Naive thymus-derived CD8-positive, alpha-beta T cell (primary cell): ENCODE measurements at places on chromosomes 16 and 17.

- DNase-seq = no peak
Measured at GRCh38 chr16:86736502-86736901, 158.2 kb downstream of the FOXL1 start.

DNA sequence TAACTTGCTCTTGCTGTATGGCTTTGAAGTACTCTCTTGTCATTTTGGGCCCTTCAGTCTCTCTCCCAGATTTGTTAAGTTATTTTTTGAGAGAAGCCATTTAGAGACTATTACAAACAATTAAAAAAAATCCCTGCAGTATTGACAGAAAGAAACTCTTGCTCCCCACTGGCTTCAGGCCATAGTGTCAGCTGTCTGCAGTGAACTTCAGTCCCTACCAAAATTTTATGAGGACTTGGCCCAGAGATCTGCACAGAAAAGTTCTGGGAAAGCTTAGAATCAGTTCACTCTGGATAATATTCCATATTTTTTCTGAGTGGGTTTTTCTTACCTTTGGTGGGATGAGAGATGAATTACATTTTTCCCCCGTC lies 30.9 kb upstream of the SUPT4H1 start:
- DNase-seq = no peak

- DNase-seq = no peak
Measured at GRCh38 chr16:75085556-75085955, 31.0 kb downstream of the LDHD start.

- DNase-seq = no peak
Measured at GRCh38 chr16:51151961-51152663, 1.0 kb upstream of the SALL1 start.

DNA sequence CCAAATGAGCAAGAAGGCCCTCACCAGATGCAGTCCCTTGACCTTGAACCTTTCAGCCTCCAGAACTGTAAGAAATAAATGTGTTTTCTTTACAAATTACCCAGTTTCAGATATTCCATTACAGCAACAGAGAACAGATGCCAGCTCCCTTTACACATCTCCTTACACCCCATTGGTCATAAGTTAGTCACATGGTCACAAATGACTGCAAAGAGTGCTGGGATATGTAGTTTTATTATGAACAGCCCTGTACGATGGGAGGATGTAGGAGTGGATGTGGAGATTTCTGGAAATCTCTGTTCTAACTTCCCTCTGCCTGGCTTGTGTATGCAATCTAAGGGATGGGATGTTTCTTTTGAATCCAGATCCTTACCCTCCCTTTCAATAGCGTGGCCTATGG lies 13.3 kb upstream of the RPL38 start:
- no peak for DNase-seq

DNA sequence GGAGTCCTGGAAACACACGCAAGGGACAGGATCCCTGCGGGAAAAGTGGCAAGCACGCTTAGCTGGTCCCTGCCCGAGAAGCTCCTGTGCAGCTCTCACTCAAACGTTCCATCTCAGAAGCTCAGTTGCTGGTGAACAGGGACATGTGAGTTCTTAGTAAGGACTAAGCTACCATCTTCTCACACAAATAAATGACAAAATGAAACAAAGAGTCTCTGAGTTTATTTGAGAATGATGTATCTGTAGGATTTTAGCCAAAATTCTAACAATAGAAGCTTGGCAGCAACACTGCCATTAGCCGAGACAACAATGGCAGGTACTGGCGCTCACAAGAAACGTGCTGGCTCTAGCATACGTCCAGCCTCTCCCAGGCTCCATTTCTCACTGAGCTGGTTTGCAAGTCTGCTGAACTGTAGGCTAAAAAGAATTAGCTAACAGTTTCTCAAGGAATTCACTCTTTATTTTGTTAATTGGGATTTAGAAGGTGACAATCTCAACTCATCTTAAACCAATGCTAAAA lies 90.2 kb downstream of the VPS53 start:
- DNase-seq = no peak

GRCh38 chr17:55301521-55302406 lies 37.0 kb downstream of the HLF start:
- DNase-seq = no peak

GRCh38 chr16:84018710-84019109 lies 23.9 kb downstream of the SLC38A8 start:
- DNase-seq = no peak

DNA sequence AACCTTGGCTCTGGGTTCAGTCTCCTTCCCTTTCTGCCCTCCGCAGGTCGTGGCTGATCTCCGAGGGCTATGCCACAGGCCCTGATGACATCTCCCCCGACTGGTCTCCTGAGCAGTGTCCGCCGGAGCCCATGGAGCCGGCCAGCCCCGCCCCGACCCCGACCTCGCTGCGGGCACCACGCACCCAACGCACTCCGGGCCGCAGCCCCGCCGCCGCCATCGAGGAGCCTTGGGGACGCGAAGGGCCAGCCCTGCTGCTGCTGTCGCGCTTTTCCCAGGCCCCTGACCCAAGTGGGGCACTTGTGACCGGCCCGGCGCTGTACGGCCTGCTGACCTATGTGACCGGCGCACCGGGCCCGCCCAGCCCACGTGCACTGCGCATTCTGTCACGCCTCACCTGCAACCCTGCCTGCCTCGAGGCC lies 5.1 kb downstream of the ARMC5 start:
- no peak for DNase-seq

GRCh38 chr17:56675876-56676660 lies 82.6 kb downstream of the NOG start:
- no peak for DNase-seq

GRCh38 chr16:86545954-86546637 lies 8.9 kb downstream of the MTHFSD start:
- DNase-seq = no peak

- DNase-seq = no peak
Measured at GRCh38 chr17:72984145-72984925, 108.2 kb downstream of the SLC39A11 start.

DNA sequence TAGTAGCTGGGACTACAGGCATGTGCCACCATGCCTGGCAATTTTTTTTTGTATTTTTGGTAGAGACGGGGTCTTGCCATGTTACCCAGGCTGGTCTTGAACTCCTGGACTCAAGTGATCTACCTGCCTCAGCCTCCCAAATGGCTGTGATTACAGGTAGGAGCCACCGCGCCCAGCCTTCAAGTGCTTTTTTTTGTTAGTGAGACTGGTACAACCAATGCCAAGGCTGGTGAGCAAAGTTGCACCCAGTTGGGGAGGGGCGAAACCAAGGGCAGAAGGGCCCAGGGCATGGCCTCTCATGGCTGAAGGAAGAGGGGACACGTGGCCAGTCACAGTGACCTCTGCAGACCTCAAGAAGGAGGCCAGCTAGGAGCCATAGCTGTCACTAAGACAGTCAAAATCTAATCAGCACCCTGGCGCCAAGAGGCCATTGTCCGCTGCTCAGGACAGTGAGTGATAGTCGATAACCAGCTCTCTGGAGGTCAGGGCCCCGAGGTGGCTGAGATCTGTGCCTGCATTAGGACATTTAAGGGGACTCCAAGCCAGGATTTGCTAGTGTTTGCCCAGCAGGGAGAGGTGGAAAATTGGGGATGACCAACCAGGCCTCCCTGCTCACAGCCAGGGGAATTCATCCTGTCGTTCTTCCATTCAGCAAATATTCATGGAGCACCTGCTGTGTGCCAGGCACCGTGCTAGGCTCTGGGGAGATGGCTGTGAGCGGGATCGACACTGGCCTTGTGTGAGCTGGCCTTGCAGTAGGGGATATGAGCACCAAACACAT lies 10.2 kb downstream of the IL4R start:
- no peak for DNase-seq

- no peak for DNase-seq
Measured at GRCh38 chr17:48854774-48855476, 24.1 kb downstream of the CALCOCO2 start.

GRCh38 chr17:38608648-38609047 lies 2.9 kb upstream of the SRCIN1 start:
- no peak for DNase-seq

GRCh38 chr16:70678121-70678897 lies 7.5 kb downstream of the MTSS2 start:
- DNase-seq = no peak

- DNase-seq = no peak
Measured at GRCh38 chr16:17342031-17342430, 128.7 kb downstream of the XYLT1 start.

DNA sequence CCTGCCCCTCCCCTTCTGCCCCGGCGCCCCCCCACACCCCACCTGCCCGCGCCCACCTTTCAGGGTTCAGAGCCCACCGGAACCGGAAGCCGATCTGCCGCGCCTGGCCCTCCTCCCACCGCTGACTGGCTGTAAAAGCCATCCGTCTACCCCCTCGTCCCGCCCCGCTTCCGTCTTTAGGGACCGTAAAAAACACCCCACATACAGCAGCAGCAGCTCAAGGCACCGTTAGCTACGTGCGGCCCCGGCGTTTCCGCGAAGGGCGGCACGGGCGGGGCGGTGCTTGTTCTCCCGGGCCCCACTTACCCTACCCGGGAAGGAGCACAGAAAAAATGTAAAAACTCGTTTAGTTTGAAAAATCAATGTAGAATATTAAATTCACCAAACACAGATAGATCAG lies at the start of gene MRPL28:
TSS of gene MRPL28 (minus strand) at position 96 of the 400 bp plus-strand sequence. CDS start 320 bp downstream, outside the sequence.
- DNase-seq = peak; percentile 93

- DNase-seq = no peak
Measured at GRCh38 chr17:47914306-47914948, 18.4 kb downstream of the SP2 start.

DNA sequence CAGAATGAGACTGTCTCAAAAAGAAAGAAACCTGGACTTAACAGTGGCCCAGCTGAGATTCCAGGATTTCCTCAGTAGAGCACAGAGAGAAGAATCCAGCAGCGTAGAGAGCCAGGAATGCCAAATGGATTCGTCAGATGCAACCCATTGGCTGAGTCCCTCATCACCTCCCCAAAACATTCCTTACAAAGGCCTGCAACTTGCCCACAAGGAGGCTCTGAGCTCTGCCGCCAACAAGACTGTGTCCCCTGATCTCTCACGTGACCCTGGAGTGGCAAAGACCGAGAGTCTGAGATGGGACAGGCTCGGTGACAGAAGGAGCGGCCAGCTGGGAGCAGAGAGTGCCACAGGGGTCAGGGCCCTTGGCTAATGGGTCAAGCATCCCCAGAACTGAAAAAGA lies 6.9 kb upstream of the CHMP6 start:
- DNase-seq = no peak

DNA sequence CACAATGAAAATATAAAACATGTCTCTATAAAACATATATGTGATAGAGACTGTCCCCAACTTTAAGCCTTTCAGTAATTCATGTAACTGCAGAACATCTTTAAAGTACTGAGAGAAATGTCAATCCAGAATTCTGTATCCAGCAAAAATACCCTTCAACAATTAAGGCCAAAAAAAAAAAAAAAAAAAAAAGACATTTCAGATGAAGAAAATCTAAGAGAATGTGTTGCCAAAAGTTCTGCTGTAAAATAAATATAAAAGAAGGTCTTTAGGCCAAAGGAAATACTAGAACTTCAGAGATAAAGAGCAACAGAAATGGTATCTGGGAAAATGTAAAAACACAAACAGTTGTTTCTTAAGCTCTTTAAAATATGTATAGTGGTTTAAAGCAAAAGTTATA lies 17.3 kb downstream of the BPTF start:
- DNase-seq = no peak

GRCh38 chr17:178292-179065 lies 3.0 kb downstream of the DOC2B start:
- no peak for DNase-seq

GRCh38 chr17:76527430-76528111 lies 9.9 kb downstream of the CYGB start:
- peak; percentile 68 for DNase-seq
